Effector CD8-positive, alpha-beta T cell (primary cell): ENCODE measurements at places on chromosomes 12 and 14.
A peak's percentile ranks its signal among the peaks of the same experiment; 100 is the strongest.

DNA sequence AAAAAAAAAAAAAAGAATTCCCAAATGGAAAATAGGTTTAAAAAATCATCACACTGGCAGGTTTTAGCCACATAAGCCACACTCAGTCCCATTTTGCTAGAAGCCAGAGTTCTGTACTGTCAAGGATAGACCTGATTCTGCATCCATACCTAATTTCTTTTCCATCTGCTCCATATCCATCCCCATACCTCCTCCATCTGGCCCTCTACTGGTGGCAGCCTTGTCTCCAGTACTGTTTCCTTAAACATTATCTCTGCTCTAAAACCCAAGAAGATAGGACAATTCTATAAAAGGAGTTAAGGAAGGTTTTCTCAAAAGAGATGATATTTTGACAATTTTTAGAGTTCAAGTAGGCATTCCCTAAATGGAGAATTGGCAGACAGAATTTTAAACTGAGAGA, 26.0 kb upstream of the RXYLT1 start:
- no peak for DNase-seq

DNA sequence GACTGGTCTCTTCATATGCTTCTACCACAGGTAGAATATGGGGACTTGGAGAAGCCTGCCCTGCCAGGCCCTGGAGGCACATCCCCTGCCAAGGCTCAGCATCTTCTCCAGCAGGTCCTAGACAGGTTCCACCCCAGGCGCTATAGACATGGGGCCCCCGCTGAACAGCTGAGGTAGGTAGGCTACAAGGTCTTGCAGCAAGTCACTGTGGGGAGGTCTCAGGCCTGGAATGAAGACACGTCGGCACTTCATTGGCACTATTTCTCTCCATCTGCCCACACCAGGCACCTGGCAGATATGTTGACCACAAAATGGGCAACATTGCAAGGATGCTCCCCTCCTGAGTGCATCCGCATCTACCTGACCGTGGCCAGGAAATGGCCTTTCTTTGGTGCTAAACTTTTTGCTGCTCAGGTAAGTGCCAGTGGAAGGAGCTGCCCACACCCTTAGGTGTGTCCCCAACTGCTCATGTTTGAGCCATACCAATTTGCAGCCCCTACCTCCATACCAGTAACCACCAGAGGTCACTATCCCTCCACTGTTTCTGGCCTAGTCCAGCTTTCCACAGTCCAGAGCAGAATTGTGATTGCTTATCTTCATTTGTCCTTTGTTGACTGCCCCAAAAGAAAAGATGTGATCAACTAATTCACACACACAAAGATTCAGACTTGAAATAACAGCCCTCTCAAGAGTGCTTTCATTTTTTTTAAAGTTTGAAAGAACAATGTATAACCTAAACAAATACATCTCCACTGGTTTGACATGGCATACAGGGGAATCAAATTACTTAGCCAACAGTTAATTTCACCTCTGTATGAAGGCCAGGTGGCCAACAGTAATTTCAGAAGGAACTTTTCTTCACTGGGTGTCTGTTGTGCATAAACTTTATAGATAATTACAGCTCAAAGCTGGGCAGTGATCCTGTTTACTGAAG, 16.1 kb downstream of the PIGH start:
- DNase-seq, result peak; percentile 3

- DNase-seq, result no peak
Measured at GRCh38 chr14:77565289-77565993, 51.0 kb downstream of the SPTLC2 start.

- no peak for DNase-seq
Measured at GRCh38 chr12:121017966-121018491, 1.7 kb upstream of the C12orf43 start.

GRCh38 chr14:26963711-26964110, 365.9 kb upstream of the NOVA1 start:
- no peak for DNase-seq

DNA sequence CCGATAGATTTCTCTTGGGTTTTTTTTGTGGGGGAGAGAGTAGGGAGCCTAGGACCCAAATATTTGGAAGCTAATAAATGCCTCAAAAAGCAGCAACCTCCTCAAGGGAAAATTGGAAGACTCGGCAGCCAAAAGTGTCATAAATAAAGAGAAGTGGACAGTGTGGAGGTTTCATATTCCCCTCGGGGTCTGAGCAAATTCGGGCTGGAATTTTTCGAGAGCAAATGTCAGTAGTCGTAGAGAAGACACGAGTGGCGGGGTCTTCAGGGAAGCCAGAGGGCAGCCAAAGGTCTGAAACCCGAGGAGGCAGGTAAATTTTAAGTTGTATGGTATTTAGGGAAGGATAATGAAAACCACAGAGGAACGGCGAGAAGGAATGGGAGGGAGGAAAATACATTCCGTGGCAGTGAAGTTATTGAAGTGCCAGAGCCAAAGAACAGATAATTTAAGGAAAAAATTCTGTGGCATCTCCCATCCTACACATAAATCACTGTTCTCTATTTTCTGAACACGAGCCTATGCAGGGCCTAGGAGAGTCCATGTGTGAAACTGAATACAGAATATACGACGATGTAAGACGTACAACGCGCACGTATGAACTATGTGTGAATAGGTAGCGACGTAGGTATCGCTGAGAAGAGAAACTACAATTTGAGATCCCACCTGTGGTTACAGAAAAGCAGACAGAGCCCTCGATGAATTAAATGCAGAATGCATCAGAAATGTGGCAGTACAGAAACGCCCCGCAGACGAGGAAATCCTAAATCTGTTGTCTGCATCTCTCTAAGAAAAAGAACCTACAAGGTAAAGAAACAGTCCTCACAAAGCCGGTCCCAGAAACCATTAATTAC, 12.9 kb downstream of the BCL11B start:
- peak; percentile 36 for DNase-seq
